Activated naive CD8-positive, alpha-beta T cell treated with anti-CD3 and anti-CD28 coated beads, Interleukin-2, amount 10 ng/mL, durations not matched to agents 7 days and 5 days (primary cell): ENCODE measurements at places on chromosomes 4 and X.

GRCh38 chr4:109574931-109575804 is 15.1 kb downstream of the MCUB start:
- no peak for DNase-seq

GRCh38 chr4:143771269-143771668 is 70.8 kb upstream of the FREM3 start:
- DNase-seq, result no peak

- no peak for DNase-seq
Measured at GRCh38 chr4:57865264-57865663, 755.1 kb upstream of the IGFBP7 start.

DNA sequence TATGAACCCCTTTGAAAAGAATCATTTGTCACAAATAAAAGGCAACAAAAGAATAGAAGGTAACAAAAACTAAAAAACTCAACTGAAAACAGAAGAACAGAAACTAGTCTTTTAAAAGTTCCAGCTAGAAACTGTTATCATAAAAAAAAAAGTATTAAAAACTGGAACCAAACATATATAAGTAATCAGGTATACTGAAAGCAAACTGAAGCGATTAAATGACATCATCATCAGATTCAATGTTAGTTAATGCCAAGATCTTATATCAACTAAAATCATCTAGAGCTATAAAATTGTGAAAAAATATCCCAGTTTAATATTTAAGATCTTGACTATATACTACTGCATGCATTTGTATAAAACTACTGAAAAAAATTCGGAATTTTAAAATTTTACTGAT is 36.0 kb downstream of the CENPE start:
- DNase-seq, result no peak

GRCh38 chr4:175090116-175090515 is 172.0 kb downstream of the ADAM29 start:
- DNase-seq, result no peak

- DNase-seq, result no peak
Measured at GRCh38 chr4:181289198-181289597, 954.0 kb upstream of the TENM3 start.

DNA sequence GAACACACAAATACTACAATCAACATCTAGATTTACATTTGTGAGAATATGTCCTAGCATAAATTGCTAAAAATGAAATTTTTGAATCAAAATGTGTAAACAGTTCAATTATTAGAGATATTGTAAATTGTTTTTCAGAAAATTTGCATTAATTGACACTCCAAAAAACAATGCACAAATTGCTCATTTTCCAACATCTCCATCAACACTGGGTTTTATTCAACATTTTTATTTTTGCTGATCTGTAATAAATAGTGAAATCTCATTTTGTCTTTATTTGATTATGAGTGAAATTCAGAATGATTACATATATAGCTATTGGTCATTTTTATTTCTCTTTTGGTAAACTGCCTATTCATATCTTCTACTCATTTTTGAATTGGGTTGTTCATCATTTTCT is 120.0 kb upstream of the GRIA3 start:
- no peak for DNase-seq

DNA sequence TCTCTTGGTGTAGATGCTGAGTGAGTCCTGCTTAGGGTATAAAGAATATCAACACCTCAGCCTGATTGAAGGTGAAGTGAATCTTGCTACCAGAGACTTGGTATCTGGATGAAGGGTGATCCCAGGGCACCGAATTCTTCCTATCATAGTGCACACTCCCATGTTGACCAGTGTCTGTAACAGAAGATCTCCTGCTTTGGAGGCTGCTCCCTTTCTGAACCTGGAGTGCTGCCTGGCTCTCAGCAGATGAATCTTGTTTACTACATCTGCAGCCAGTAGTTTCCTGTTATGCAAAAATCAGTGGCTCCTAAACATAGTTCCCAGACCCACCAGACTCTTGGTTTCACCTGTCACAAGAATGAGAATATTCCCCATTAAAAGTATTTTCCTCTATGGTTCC is 191.7 kb upstream of the GK2 start:
- no peak for DNase-seq

GRCh38 chrX:123322536-123322935 is 138.5 kb downstream of the GRIA3 start:
- DNase-seq, result no peak

DNA sequence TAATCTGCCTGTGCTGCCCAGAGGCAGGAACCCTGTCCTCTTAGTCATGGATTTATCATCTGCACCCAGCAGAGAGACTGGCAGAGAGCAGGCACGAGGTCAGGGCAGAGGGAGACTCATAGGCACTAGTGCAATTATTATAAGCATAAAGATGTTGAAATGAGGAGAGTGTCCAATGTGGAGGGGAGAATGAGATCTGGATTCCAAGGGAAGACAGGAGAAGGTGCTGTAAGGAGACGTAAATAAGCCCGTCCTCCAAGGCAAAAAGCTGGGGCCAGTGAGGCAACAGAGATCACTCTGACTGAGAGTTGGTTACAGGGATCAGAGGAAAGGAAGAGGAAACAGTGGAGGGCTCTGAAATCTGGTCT is 406.2 kb downstream of the MAPK10 start:
- no peak for DNase-seq
